Hematopoietic multipotent progenitor cell treated with erythropoietin and hydrocortisone succinate and interleukin-3 and kit ligand, for 8 days (in vitro differentiated cells): ENCODE measurements at places on chromosomes 1 and 21.

DNA sequence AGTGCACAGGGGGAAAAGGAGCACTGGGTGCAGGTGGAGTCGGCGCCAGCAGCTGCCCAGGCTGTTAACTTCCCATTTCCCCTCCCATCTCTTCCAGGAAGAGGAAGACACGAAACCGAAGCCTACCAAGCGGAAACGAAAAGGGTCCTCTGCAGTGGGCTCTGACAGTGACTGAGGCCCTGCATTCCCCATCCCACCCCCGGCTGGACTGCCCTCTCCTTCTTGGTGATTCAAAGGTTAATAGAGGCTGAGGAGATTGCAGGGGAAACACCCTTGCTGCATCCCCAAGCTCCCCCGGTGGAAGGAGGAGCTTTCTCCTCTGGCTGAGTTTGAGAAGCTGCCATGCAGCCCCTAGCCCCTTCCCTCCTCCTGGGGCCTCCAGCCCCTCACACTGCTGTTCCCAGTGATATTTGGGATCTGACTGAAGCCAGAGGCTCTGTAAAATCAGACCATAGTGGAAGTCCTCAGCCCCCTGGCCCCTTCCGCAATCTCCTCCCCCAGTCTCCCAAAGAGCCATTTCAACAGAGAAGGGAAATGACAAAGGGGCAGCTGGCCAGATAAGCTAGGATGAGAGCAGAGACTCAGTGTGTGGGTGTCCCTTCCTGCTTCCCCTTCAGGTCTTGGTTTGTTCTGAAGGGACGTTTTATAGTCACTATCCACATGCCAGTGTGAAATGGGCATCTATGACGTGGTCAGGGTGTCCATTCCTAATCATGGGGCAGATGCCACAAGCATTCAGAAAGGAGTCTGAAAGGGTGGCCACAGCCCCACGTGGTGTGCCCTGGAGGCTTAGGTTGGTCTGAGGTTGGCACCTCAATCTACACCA lies 1.9 kb upstream of the SLC27A3 start:
- no peak for DNase-seq

GRCh38 chr1:244409701-244410100 lies 42.0 kb downstream of the ADSS2 start:
- DNase-seq: no peak

DNA sequence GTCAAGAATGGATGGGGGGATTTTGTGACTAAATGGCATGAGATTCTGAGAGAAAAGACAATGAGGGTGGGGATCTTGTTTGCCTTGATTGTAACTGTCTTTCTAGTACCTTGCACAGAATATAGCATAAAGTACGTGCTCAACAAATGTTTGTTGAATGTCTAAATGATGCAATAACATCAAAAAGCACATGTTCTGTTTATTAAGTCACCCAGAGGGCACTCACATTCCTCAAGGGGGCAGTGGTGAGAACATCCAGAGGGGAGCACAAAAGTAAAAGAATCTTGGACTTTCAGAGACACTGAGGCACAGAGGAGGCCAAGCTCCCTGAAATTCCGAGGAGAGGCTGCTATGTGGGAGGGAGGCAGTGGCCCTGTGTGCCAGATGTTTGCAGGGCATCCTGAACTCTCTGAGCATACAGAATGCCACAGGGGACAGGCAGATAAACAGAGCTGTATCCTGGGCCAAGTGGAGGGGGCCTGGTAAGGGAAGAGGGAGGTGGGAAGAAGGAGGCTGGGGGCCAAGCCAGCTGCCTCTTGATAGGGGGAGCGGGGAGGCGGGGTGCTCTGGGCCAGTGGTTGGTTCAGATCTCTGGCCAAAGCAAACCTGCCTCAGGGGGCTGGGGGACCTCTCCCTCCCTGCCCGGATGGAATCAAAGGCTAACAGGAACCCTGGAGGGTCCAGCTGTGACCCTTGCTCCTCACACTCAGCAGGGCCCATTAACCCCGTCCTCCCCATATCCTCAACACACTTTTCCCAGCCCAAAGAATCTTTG lies 6.5 kb upstream of the ATP1A2 start:
- DNase-seq: peak; percentile 79

DNA sequence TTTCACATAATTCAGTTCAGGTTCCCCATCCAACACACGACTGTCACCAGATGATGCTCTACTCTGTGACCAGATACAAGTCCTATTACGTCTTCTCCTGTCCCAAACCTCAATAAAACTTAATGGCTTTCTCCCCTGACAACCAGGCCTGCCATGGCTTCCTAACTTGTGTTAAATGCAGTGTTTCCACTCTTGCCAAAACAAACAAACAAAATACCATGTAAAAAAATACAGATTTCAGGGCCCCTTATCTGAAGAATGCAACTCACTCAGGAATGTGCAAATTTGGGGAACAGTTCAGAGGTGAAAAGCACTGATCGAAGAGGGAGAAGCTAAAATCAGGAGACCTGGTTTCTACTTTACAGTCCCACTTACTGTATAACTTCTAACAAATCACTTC lies 863 bp upstream of the NUF2 start:
- DNase-seq: no peak
